ENCODE measurements at places on chromosomes 16 and 17. TPM values are rescaled to one million over a fixed set of nuclear protein-coding genes. Genes with fewer than 3 reads are reported as not detected.

The AIPL1 gene
- total RNA-seq, result not detected

The SDK2 gene
- not detected for total RNA-seq

The SYT17 gene
- not detected for total RNA-seq

The CDH15 gene
- not detected for total RNA-seq

The CHST6 gene
- 0.76 TPM for total RNA-seq

The TBC1D3 gene
- not detected for total RNA-seq

GRCh38 chr17:81091154-81091553 lies 56.2 kb downstream of the BAIAP2 start:
- DNase-seq, result no peak

DNA sequence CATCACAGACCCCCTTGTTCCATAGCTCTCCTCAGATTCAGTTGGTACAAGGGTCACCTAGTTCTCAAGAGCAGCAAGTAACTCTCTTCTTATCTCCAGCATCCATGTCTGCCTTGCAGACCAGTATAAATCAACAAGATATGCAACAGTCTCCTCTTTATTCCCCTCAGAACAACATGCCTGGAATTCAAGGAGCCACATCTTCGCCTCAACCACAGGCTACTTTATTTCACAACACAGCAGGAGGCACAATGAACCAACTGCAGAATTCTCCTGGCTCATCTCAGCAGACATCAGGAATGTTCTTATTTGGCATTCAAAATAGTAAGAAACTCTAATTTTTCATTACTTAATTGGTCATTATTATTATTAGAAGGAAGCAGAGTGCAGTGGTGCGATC lies 32.4 kb downstream of the NQO1 start:
- no peak for DNase-seq

GRCh38 chr17:20989991-20990855 lies 52.6 kb downstream of the USP22 start:
- no peak for DNase-seq

GRCh38 chr16:89489040-89489897 lies 1.1 kb downstream of the ANKRD11 start:
- peak; percentile 95 for DNase-seq

DNA sequence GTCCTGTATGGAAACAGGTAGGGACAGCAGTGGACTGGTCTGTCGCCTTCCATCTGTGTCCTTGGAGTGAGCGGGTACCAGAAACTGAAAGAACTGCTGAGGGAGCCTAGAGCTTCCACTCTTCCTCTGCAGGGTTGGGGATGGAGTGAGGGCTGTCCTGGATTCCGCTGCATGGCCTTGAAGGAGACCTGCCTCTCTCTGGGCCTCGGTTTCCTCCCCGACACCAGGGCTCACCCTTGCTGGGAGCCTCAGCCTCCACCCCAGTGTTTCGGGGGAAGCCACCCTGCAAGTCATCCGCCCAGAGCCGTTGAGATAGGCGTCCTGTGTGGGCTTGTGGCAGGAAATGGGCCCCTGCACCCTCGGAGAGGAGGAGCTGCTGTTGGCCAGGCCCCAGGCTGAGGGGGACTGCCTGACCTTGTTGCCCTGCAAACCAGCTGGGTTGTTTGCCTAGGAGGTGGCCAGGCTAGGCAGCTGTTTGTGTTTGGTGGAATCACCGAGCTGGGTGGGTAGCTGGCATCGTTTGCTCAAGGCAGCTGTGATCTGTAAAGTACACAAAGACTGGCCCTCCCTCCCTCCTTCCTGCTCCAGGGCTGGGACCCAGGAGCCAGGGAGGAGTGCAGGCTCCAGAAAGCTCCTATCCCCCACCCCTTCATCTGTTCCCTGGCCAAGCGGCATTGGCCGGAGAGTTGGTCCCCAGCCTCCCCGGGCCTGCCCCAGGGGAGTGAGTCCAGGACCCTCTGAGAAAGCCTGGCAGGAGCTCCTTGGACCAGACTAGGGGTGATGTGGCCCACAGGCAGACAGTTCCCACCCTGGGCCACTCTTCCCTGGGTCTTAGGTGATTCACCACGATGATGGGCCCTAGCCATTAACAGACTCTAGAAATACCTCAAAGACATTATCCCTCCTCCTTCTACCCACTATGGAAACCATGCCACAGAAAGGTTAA lies 1.3 kb downstream of the RAB37 start:
- no peak for DNase-seq

DNA sequence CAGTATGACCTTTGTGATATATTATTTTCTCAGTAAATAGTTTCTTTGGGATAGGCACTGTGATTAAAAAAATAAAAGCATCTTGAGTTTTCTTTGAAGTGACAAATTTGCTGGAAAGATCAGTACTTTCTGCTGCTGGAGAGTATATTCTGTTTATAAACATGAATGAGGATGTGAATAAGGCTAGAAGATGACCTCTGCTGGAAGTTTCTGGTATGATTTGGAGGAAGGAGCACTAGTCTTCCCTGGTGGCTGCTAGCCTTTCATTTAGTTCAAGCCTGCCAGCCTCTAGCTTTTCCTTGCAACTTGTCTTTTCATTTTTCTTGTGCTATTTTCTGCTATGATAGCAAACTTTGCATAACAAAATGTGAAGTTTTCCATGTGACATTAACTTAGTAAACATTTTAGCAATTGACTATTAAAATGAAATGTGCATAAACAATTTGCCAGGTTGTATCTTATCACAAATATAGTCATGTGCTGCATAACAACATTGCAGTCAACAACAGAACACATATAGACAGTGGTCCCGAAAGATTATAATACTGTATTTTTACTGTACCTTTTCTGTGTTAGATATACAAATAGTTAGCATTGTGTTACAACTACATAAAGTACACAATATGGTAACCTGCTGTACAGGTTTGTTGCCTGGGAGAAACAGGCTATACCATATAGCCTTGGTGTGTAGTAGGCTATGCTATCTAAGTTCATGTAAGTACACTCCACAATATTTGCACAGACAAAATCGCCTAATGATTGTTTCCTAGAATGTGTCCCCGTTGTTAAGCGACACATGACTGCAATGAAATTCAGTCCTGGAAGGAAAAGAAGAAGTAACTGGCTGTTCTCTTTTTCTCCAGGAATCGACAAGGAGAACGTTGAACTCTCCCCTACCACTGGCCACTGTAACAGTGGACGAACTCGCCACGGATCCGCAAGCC lies 18.1 kb upstream of the RAB11FIP4 start:
- DNase-seq, result peak; percentile 75

DNA sequence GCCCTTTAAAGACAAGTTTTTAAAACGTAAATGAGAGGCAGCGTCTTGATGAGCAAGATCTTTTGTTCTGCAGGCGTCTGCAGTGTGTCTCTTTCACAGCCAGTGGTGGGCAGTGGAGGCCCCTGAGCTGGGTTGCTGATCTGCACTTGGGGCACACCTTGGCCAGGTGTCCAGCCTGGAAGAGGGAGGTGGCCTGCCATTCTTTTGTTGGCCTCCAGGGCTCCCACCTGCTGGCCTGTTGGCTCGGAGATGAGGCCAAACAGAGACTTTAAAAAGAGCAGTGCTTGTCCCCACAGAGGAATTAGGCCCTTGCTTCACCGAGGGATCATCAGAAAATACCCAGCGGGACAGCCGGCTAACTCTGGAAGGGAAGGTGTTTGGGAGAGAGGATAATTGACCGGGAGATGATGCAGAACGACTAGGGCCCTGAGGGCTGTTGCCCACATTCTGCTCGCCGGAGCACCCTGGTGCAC lies 145.9 kb upstream of the PLCG2 start:
- no peak for DNase-seq

DNA sequence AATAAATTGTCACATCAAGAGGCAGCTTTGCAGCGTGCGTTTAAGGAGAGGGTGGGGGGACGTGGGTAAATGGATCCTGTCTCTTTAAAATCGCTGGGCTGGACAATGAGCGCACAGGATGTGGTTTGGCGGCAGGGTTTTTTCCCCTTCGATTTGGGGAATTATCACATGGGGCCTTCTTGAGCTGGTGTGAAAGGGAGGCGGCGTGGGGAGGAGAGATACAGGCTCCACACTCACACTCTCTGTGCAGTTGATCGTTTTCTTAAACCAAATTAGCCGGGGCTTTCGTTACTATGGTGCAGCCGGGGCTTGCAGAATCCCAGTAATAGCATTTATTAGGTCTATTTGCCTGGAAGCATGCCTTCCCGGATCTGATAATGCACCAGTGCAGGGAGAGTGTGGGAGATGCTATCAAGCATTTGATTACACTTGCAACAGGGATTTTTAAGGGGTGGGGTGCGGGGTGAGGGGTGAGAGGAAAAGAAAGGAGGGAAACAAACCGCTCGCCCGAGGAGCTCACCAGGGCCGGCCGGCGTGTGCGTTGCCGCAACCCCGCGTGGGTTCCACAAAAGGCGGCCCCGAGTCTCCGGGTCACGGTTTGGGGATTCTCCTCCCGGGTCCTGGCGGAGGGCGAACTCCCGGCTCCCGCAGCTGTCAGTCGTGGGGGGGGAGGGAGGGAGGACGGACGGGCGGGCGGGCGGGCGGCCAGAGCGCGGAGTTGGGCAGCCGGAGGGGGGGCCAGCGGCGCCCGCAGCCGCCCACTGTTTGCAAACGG lies 58.8 kb upstream of the GSE1 start:
- DNase-seq, result peak; percentile 84

DNA sequence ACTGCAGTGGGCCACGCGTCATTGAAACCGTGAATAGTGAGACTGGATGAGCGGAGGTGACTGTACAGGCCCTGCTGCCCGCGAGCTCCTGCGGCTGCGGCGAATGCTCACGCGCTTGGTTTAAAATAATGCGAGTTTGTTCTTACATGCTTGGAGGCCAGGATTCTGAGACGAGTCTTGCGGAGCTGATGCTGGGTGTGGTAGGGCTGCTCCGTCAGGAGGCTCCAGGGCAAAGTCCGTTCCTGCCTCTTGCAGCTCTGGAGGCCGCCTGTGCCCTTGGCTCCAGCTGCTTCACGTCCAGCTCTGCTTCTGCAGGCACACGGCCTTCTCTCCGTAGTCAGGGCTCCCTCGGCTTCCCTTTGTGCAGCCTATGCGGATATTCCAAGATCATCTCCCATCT lies 9.5 kb downstream of the ACSF3 start:
- no peak for DNase-seq

- peak; percentile 67 for DNase-seq
Measured at GRCh38 chr17:28916302-28916934, 13.5 kb upstream of the DHRS13 start.

DNA sequence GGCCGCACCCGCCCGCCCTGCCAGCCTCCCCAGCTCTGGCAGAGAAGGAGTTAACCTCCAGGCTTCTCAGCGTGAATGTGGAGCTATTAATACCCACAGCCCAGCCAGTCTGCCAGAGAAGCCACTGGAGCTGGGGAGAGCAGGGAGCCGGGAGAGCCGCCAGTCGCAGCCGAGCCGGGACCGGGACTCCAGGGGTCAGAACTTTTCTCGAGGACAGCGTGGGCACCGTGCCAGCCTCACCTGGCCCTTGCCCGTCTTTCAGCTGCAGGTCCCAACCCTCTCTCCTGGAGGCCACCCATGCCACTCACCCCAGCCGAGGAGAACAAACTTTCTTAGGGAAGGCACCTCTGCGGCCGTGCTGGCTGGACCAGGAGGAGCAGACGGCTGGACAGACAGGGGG lies 33.8 kb upstream of the SBK1 start:
- DNase-seq, result peak; percentile 40

- DNase-seq, result no peak
Measured at GRCh38 chr17:57403236-57403635, 146.9 kb downstream of the MSI2 start.

DNA sequence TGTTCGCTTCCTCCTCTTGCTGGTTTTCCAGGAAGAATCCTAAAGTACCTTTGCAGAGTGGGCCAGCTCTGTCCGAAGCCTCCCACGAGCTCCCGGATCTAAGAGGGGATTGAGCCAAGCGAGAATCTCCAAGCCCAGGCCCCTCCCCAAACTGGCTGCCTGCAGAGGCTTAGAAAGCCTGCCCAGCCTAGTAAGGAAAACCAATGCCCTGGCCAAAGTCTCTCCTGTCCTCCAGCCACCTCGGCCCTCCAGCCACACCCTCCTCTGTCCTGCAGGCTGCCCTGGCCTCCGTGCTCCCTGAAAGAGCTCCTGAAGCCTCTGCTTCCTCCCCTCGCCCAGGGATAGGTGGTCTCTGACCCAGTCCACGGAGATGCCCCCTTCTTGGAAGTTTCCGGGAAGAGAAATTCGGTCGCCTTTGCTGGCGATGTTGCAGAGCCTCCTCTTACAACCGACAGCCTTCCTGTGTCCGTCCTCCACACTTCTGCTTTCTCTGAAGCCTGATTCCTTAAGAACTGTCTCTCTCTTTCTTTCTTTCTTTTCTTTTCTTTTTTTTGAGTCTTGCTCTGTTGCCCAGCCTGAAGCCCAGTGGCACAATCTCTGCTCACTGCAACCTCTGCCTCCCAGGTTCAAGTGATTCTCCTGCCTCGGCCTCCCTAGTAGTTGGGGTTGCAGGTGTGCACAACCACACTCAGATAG lies 54.9 kb upstream of the TOB1 start:
- no peak for DNase-seq

DNA sequence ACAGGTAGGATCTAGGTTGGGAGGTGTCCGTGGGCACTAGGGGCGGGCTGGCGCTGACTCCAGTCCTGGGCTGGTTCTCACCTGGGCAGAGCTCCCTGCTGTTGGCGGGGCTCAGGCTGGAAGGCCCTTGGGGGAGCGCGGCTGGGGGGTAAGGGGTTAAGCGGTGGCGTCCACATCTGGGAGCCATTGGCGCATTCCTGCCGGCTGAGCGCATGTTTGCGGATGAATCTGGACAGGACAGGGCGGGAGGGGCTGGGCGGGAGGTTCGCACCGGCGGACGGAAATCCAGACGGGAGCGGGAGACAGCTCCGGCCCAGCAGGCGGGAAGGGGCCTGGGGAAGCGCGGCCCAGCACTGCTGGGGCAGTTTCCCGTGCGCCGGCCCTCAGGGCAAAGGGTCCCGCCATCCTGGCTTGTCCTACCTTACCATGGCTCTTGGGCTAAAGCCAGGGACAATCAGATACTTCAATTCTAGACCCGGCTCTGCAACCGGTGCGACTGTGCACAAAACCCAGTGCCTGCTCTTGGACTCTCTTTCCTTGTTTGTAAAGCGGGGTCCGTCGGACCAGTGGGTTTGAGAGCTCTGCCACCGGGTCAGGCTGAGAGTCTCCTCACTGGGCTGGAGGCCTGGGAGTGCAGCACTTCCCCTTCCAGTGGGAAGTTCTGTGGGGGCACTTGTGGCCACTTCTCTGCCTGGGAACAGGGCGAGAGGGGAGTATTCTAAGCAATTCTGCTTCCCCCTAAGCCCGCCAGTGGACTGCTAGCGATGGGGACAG lies 7.8 kb downstream of the RARA start:
- peak; percentile 93 for DNase-seq
